Kidney capillary endothelial cell (primary cell): ENCODE measurements at places on chromosomes 6 and 20.

DNA sequence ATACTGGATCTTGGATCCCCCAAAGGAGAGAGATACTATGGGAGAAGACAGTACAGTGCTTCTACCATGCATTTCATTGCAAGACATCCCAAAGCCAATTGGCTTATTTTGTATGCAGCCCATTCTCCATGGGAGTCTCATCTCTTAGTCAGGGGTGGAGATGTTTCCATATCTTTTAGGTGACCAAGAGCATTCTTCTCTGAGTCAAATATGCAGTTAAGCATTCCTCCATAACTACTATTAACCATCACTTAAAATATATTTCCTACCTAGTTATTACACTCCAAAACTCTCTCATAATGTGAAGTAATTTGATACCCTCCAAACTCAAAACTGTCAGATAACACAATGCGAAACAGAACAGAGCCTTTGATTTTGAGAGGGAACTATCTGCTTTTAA lies 542.6 kb downstream of the HDGFL1 start:
- DNase-seq = no peak

GRCh38 chr6:121523628-121524027 lies 88.2 kb downstream of the GJA1 start:
- DNase-seq = no peak

DNA sequence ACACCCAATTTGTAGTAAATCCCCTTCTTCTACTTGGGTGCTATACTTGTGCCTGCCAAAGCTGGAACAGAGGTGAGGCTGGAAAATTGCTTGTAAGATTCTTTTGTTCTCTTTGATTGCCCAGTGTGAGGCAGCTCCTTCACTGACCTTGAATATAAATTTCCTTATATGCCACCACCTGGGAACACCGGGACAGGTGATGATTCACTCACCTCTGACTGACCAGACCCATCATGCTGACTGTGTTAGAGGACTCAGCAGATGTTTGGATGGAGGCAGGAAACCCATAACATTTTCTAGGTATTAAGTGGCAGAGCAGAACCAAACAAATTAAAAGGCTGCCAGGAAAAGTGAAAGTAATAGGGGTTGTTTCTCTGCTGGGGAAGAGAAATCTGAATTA lies 120.9 kb downstream of the GRM1 start:
- no peak for DNase-seq

DNA sequence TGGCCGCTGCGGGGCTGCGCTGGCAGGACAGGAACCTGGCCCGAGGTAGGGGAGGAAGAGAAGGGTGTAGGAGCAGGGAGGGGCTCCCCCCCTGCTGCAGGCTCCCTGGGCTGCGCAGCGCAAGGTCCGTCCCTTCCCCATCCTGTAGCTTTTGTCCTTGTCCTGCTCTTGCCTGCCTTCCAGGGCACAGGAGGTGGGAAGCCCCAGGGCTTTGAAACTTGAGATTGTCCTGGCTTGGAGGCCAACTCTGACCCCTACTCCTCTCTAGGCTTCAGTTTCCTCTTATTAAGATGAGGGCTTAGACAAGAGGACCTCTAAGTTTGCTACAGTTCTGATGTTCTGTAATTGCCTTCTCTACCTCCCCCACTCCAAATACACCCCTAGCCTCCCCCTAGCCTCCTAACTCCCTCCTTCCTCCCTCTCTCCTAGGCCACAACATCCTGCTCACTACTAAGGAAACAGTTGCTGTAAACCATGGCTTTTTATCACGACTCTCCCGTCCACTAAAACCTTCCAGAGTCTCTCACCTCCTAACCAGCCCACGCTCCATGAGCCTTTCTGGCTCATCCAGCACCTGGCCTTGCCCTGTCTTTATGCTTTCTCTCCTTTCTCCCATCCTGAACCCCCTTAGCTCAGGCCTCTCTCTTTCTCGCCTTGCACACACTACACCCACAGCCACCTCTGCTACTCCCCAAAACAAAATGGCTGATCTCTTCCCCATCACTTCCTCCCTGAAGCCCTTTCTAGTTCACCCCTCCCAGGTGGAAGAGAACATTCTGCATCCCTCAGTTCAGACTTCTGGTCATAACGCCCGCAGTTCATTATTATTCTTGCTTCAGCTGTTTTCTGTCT lies 10.2 kb downstream of the UNC5CL start:
- DNase-seq = peak; percentile 13

GRCh38 chr6:38404900-38405556 lies 234.7 kb downstream of the BTBD9 start:
- no peak for DNase-seq

- no peak for DNase-seq
These were observed 72.4 kb downstream of the FGD2 start for GRCh38 chr6:37077905-37078296.

DNA sequence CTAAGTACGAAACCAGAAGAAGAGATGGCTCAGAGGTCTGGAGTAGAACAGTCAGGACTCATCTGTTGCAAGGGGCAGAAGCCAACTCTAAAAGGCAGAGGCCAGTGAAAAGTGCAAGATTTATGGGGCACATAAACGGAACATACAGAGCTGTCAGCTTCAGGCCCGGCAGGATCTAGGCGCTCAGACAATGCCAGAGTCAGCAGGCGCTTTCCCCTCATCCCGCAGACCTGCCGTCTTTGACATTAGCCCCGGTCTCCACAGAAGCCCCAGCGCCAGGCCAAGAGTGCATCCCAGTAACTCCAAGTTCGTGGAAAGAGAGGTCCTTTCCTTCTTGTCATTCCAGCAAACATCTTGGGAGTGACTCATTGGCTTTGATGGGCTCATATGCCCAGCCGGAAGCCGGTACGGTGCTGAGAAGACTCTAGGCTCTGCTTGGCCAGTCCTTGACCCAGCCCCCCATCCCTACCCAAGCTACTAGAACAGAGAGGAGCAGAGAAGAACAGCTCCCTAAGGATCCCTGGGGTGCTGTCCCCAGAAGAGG lies 260.9 kb downstream of the TAF4 start:
- DNase-seq = no peak

DNA sequence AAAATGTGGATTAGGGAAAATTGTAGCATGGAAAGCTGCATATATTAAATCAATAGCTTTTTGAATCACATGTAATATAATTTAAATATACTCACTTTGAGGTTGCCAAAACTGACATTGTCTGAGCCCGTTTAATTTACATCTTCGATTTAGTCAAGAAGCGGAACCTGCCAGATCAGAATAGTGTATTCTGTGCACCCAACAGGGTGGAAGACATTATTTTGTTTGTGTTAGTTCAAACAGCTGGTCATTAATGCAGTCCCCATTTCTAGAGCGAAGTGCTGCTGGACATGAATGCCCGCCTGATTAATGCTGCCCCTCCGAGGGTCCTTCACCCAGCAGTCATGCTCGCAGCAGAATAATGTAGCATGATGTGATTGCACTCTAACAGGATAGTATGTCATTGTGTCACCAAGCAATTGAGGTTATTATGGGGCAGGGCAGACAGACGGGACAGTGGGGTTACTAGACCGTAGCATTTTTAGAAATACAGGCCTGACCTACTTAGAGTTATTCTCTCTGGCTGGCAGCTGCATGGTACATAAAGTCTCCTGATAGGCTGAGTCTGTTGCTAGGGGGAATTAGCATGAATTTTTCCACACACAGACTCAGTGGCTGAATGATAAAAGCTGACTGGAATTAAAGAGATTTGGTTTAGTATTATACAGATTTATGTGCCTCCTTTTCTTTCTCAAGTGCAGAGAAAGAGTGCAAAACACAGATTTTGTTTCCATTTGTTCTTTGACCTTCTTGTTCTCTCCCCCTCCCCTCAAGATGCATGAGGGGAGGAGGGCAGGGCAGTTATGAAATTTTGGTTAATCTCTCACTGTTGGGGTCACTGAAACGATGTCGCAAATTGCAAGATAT lies 147.1 kb downstream of the PRL start:
- DNase-seq = no peak

GRCh38 chr20:57326667-57327455 lies 2.7 kb upstream of the SPO11 start:
- no peak for DNase-seq

DNA sequence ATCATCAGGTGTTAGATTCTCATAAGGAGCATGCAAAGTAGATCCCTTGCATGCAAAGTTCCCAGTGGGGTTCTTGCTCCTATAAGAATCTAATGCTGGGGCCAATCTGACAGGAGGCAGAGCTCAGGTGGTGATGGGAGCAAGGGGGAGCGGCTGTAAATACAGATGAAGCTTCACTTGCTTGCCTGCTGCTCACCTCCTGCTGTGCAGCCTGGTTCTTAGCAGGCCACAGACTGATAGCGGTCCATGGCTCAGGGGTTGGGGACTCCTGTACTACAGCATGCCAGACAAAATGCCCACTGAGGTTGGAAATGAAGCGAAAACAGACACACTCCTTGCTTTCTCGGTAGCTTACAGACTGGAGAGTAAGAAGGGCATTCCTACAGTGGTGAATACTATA lies 386.8 kb downstream of the PLCB1 start:
- no peak for DNase-seq

DNA sequence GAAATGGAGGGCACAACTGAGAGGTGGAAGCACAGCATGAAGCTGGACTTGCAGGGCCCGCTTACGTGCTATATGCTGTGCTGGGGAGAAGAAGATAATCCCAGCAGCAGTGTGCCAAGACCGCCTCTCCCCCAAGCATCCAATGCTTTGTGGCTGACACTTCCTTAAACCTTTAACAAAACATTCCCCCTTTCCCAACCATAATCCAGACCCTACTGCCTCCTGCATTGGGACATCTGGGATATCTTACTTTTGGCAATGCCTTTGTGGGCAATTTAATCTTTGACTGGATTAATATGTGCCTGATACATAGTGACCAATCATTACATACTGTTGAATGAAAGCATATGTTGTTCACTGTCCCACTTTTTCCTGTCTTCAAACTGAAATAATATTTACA lies 3.1 kb upstream of the TENT5A start:
- DNase-seq = no peak

DNA sequence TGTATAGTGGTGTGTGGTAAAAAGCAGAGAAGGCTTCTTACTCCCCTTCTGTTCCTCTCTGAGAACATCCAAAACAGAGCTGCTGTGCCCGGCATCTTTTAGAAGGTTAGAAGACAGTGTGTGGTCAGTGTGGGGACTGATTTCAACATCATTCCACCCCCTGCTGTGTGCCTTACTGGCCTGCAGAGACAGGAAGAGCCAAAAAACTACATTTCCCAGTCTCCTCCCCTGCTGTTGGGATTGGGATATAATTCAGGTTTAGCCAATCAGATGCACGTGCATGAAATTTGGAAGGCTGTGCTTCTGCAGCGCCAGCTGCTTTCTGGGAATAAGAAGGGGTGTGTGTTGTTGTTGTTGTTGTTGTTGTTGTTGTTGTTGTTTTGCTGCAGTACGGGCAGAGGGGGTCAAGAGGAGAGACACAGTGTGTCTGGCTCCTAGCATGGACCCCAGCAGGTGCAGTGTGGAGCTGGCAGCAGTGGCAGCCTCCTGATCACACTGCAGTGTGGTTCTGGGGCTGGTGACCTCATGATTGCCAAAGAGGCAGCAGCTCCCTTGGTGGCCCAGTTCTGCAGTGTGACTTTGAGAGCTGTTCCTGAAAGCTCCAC lies 74.7 kb downstream of the MRPL14 start:
- no peak for DNase-seq

- no peak for DNase-seq
These were observed 67.8 kb downstream of the NRN1 start for GRCh38 chr6:5938934-5939333.

DNA sequence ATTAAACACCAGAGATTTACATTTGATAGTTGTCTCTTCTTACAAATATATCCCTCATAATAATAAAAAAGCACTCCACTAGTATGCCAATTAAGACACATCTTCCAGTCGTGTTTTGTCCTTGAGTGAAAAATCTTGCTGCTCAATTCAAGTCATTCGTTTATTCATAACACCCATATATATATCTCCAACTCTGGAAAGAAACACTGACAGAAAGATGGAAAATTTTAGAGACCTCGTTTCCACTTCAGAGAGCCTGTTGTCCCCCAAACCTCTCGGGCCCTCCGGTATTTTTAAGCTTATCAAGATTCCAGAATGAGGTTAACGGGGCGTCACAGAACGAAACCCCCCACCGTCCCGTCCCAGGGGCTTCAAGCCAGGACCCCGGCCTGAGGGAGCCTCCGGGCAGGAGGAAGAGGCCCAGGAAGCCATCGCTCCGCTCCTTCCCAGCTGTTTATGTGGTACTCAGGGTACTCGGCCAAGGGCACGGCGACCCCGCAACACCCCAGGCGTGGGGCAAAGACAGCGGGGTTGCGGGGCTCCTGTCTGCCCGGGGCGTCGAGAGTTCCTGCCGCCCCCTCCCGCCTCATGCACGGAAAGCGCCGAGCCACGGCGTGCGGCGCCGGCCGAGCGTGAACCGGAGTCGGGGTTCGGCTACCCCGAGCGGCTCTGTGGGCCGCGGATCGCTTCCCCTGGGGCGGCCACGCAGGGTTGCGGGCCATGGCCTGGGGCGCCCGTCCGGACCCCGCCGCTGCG lies 623 bp upstream of the SNX9 start:
- DNase-seq = no peak

DNA sequence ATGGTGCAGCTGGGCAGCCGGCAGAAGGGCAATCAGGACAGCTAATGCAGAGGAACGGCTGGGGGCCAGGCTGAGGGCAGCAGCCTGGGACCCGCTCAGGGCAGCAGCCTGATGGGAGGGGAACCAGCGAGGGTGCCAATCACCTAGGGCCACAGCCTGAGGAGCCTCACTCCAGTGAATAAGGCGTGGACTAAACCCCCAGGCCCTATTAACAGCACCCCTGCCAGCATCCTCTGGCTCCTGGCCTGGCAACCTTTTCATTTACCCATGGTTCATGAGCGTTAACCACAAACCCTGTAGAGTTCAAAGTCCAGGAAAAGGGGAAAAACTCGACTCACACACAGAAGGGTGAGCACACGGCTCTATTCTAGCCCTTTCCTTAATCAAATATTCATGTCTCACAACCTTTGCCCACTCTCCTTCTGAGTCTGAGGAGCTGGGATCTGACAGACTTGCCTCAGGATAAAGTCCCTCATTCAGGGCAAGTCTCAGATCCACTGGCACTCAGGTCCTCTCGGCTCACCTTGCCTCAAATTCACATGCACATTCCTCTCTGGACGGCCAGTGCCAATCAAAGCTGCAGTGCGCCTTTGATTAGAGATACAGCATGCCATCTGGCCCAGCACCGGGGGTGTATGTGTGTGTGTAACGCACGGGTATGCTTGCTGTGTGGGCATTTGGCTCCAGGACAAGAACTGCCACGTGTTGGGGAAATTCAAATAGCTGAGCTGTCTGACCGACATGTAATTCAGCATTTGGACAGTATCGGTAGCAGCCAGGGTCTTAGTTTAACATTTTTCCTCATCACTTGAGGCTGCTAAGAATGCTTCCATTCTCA lies 86.9 kb upstream of the TRAF3IP2 start:
- DNase-seq = no peak

DNA sequence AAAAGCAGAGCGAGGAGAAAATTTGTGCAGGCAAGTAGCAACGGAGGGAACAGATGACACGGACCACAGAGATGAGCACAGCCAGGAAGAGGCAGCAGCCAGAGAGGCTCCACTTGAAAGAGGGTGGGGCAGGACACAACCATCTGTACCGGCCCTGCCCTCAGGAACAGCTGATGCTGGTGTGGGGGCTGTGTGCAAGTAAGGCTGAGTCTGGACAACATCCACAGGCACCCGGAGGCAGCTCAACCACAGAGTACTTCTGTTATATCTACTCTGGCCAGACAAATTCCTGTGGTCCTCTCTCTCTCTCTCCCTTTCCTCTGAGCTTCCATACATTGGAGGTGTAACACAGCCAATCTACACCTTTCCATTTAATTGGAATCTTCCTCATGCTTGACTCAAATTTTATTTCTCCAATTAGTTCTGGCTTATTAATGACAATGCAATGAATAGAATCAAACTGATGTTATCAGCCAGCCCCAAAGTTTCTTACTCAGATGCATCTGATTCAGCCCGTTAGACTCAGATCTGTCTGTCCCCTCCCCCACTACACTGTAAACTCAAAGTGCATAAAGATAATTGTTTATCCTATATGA lies 24.9 kb downstream of the KIF13A start:
- no peak for DNase-seq
